ENCODE measurements at places on chromosomes 3 and 15.
A peak's percentile ranks its signal among the peaks of the same experiment; 100 is the strongest.

- no peak for DNase-seq
Measured at GRCh38 chr15:36964626-36965025, 135.7 kb downstream of the MEIS2 start.

GRCh38 chr3:185084901-185085300 is 68.0 kb downstream of the C3orf70 start:
- no peak for DNase-seq

- DNase-seq: no peak
Measured at GRCh38 chr15:95458721-95459120, 871.8 kb upstream of the NR2F2 start.

GRCh38 chr3:149812165-149812605 is 830 bp upstream of the RNF13 start:
- DNase-seq: no peak

- peak; percentile 78 for DNase-seq
Measured at GRCh38 chr15:40844696-40845030, 815 bp downstream of the SPINT1 start.

Measured in activated CD8-positive, alpha-beta memory T cell treated with anti-CD3 and anti-CD28 coated beads for 24 hours (primary cell).